Inflammatory macrophage treated with lipopolysaccharide for 4 hours (primary cell): ENCODE measurements at places on chromosomes 16 and 17.
A peak's percentile ranks its signal among the peaks of the same experiment; 100 is the strongest.

DNA sequence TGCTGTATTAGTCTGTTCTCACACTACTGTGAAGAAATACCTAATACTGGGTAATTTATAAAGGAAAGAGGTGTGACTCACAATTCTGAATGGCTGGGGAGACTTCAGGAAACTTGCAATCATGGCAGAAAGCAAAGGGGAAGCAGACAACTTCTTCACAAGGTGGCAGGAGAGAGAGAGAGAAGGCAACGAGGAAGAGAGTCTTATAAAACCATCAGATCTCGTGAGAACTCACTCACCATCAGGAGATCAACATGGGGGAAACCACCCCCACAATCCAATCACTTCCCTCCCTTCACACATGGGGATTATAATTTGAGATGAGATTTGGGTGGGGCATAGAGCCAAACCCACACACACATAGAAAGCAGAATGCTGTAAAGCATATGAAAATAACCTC lies 896.2 kb downstream of the CDH11 start:
- DNase-seq = no peak

- DNase-seq = no peak
Observed at GRCh38 chr16:86403541-86404163, 106.7 kb upstream of the FOXF1 start.

DNA sequence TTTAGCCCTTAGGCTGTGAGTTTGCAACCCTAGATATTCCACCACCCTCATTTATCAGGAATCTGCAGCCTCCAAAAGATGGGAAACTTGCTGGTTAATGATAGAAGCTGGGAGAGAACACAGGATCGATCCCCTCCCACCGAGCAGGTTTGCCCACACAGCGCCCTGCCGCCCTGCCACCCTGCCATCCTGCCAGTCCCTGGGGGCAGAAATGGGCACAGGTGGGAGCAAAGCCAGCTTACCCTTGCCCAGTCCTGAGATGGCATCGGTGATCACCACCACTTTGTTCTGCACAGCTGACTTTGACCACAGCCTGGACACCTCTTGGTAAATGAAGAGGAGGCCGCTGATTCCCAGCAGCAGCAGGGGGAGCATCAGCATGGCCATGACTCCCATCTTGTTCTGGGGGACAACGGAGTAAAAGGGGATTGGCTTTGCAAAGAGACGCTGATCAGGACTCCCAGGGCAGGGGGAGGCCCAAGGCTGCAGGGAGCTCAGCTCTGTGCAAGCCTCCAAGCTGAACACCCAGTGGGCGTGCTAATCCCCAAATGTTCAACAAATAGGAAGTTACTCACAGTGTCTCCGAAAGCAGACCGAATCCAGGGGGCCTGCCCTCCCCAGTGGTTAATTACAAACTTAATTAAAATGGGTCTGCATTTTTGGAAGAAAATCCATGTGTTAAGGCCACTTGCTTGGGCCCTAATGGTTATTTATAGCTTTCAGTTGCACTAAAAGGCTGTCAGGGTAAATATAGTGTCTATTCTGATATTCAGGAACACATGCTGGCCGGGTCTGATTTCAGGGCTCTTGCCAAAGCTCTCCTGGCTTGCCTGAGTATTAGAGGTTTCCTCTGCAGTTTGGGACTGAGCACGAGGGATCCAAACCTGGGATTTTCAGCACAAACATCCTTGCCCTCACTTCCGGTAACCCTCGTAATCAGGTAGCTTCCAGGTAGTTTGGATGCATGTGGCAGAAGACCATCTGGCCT lies at the start of gene DHRS7C:
Gene DHRS7C, minus strand, starts transcription at position 704 of the 988 bp plus-strand sequence. Its CDS starts 308 bp downstream, at position 396.
- no peak for DNase-seq

DNA sequence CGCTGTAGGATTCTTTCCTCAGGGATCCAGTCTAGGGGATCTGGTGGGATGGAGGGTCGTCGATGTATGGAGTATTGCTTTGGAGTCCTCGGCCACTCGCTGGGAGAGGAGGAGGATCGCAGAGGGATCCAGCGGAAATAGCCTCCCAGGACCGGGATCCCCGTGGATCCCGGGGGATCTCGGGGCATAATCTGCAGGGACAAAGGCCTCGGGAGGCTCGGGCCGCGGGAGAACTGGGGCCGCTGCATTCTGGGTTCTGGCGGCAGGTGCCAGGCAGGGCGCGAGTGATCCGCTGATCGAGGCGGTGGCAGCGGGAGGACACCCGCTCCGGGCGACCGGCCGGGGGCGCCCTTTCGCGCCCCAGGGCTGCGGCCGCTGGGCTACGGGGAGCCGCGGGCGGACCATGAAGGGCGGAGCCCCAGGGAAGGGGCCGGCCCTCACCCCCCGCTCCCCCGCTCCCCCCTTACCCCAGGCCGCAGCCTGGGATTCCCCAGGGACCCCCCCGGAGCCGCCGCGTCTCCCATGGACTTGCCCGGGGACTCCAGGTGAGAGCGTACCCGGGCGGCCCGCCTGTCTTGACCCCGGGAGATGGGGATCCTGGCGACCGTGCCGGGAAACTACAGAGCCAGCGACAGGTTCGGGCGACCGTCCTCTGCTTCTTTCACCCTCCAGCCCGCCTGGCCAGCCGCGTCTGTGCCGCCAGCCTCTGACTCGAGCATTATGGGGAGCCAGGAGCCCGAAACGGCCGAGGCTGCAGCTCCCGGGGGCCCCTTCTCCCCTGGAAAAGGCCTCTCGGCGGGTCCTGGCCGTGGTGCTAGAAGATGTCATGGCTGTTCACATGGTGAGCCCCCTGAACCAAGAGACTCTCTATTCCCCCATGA lies 604 bp downstream of the PRR14 start:
- peak; percentile 82 for DNase-seq

GRCh38 chr16:56673921-56674320 lies 4.3 kb downstream of the MT1H start:
- DNase-seq = peak; percentile 55

DNA sequence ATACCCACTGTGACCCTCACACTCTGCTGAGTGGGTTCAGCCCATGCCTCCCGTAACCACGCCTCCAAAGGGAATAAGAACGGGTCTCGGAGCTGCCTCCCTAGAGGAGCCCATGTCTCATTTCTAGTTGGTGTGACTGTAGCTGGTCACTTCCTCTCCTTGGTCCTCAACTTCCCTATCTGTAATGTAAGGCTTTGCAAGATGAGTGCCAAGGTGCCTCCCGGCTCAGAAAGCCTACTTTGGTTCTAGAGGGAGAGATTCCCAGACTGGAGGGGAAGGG lies 20.8 kb downstream of the C16orf74 start:
- DNase-seq = peak; percentile 70

DNA sequence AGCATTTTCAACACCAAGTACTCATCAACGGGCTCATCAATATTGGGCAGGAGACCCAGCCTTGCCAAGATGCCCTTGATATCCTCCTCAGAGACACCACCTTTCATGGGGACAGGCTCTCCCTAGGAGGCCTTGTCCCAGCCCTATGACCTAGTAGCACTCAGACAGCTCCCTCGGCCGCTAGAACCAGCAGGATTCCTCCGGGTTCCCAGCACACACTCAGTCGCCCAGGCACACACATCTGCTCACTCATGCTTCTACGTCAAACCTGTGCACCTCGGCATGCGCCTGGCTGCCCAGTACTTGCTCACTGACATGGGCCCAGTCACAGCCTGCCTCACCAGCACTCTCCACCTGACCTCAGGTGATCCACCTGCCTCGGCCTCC lies 17.0 kb downstream of the SRCIN1 start:
- DNase-seq = no peak

GRCh38 chr16:47904691-47905090 lies 251.1 kb downstream of the ABCC12 start:
- no peak for DNase-seq

- DNase-seq = no peak
Observed at GRCh38 chr16:20504418-20504817, 53.1 kb downstream of the ACSM2A start.

- DNase-seq = no peak
Observed at GRCh38 chr16:79988089-79988488, 387.6 kb upstream of the MAF start.

DNA sequence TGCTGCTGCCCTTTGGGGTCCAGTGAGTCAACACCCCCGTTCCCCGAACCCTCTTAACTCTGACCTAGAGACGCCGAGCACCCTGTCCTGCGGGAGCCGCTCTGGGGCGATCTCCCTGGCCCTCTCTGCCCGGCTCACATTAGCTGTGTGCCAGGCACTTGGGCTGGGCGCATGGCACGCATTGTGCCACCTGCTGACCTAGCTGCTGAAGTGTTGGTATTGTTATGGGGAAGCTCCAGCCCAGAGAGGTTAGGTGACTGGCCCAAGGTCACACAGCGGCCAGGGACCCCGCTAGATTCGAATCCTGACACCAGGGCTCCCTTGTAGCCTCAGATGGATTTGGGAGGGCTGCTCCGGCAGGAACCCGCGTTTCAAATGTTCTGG lies 1.1 kb downstream of the HSD17B1 start:
- DNase-seq = no peak

DNA sequence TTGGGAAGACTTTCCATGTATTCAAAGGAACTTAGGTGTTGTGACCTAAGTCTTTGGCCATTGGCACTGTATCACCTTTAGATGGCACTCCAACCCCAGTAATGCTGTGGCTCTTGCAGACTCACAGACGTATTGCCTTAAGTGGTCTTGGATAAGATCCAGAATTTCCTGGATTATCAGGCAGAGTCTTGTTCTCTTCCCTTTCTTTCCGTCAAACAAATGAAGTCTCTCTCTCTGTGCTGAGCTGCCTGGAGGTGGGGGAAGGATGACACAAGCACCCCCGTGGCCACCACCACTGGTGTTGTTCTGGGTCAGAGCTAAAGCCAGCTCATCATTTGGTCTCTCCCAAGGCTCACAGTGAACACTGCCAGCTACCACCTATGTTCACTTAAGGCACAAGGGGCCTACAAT lies 789.9 kb upstream of the KIF2B start:
- DNase-seq = no peak

GRCh38 chr17:30253312-30253711 lies 17.8 kb upstream of the SLC6A4 start:
- no peak for DNase-seq

GRCh38 chr17:32820440-32820839 lies 56.5 kb downstream of the MYO1D start:
- DNase-seq = no peak

- peak; percentile 82 for DNase-seq
Observed at GRCh38 chr16:27374804-27375425, 27.1 kb upstream of the IL21R start.

DNA sequence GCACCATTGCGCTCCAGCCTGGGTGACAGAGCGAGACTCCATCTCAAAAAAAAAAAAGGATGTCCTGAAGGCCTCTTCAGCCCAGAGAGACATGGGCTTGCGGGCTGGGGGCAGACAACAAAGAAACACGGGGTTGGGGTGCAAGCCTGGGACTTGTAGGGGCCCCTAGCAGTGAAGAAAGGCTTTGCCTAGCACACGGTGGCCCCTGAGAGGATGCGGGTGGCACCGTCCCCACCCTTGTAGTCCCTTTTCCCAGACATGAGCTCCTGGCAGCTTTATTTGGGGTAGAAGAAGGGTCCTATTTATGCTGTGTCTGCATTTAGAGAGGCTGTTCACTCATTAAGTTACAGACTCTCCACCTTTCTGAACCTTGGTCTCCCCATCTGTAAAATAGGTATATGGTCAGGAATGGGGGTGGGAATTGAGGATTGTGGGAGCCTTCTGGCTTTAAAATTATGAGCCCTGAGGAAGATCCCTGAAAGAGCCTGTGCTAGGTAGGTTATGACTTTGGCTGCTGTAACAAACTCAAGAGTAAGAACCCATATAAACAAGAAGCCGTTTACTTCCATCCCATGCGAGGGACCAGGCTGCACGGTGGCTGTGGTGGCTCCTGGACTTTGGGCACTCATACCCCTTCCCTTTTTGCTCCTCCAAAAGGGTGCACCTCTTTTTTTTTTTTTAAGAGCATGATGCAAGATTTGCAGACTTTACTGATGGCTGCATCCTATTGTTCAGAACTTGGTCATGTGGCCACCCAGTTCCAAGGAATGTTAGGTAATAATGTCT lies 20.6 kb upstream of the ADGRG1 start:
- no peak for DNase-seq

- no peak for DNase-seq
Observed at GRCh38 chr16:34743115-34743514, 1283.7 kb downstream of the TP53TG3F start.

GRCh38 chr16:19745286-19746010 lies 27.4 kb downstream of the IQCK start:
- DNase-seq = no peak

- peak; percentile 35 for DNase-seq
Observed at GRCh38 chr17:38444151-38444550, 15.9 kb downstream of the ARHGAP23 start.

GRCh38 chr17:45383003-45383402 lies 49.7 kb downstream of the ARHGAP27 start:
- no peak for DNase-seq

DNA sequence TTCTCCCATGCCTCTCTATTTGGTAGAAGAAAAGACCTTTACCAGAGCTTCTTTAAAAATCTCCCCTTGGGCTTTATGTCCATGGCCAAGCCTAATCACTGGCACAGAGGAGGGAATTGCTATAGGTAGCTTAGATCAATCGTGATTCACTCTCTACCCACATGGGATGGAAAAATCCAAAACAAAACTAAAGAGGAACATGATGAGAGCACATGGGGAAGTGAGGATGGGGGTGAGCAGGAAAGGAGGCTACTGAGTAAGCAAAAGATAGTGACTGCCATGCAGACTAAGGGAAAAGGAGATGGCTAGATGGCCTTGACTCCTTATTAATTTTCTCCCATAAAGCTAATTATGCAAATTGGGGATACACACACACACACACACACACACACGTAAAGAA lies 201.2 kb downstream of the HS3ST3A1 start:
- peak; percentile 54 for DNase-seq

- no peak for DNase-seq
Observed at GRCh38 chr16:62170642-62171041, 134.4 kb upstream of the CDH8 start.

DNA sequence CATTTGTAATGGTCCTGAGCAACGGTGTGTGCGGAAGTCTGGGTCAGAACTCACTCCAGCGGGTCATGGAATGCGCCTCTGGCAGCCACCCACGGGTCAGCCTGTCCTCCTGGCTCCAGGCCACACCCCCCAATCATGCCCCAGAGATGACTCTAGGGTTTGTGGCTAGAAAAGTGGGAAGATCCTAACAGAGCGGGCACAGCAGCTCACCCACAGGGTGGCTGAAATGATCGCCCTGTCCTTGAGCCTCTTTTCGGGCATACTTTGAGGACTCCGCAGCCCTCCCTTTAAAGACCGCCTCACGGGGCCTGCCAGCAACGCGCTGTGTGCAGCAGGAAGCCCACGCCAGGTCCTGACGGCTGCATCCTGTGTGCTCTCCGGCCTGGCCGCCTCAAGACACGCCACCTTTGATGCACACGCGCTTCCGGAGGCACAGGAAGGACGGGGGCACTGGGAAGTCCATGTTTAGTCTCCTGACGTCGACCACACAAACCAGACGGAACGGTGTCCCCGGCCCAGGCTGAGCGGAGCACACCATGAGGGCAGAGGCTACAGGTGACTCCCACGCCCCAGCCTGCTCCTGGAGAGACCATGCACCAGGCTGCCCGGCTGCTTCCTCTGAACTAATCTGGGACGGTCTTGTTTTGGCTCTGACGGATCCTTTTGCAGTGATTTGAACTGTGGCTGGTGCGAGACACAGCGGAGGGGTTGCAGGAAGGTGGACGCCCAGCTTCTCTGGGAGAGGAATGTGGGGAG lies 92.9 kb downstream of the TBC1D16 start:
- peak; percentile 37 for DNase-seq
